Mesendoderm (in vitro differentiated cells): ENCODE measurements at places on chromosomes 13 and 19.

GRCh38 chr19:28936001-28936400 lies 276.9 kb downstream of the UQCRFS1 start:
- H3K27ac ChIP-seq = no peak overlapping the region
- no peak overlapping the region for H3K4me3 ChIP-seq
- H3K36me3 ChIP-seq = no peaks in the 10 kb centered on the region

GRCh38 chr19:55656988-55657747 lies 2.3 kb downstream of the U2AF2 start:
- peaks cover 4% of the 10 kb centered on the region for H3K4me1 ChIP-seq
- H3K27ac ChIP-seq = no peak overlapping the region
- H3K27me3 ChIP-seq = no peaks in the 10 kb centered on the region

DNA sequence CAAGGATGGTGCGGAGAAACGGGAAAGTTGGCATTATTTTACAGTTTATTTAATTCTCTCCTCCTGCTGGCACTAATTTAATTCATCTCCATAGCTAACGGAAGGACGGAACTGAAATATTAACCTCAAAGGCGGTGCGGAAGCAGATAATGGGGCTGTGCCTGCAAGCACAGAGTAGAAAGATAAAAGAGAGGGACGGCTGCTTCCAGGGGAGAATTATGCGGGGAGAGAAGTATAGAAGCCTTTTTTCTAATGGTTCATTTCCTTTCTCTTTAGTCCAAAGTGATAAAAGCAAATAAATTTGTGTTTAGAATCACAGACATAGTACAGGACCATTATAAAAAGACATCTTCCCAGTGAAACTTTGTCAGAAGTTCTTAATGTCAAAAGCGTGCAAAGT lies 34.5 kb upstream of the UQCRFS1 start:
- no peaks in the 10 kb centered on the region for H3K36me3 ChIP-seq
- no peak overlapping the region for H3K27ac ChIP-seq
- H3K27me3 ChIP-seq = no peaks in the 10 kb centered on the region
- H3K4me1 ChIP-seq = no peaks in the 10 kb centered on the region
- DNase-seq = no peak

DNA sequence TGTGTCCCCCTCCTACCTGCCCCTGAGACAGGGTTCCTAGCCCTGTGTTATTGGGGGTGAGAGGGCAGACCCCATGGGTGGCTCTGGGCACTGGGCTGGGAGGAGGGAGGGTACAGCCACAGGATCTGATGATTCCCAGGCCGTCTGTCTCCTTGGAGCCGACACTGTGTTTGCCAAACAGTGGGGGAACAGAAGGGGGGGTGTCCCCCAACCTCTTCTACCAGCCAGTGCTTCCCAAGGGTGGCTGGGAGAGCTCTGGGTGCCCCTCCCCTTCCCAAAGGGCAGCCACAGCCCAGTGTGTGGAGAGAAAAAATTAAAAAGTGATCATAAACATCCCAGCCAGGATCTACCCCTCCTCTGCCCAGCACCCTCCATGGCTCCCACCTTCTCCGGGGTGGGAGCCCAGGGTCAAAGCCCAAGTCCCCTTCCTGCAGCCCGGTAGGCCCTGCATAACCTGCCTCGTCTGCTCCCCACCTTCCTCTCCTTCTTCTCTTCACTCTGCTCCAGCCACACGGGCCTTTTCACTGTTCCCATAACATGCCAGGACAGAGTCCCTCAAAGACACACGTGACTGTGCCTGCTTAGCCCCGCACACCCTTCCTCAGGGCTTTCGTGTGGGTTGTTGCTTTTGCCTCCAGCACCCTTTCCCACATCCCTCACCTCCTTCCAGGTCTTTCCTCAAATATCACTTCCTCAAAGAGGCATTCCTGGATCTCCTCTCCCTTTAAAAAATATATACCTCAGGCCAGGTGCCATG lies 1.4 kb upstream of the PLIN4 start:
- H3K4me1 ChIP-seq = no peaks in the 10 kb centered on the region
- DNase-seq = no peak
- H3K36me3 ChIP-seq = no peaks in the 10 kb centered on the region
- H3K4me3 ChIP-seq = no peak overlapping the region
